Stimulated activated naive CD8-positive, alpha-beta T cell treated with anti-CD3 and anti-CD28 coated beads, Interleukin-15, Interleukin-2, amounts not matched to agents 100 U/mL and 50 U/mL, for 24 hours (primary cell): ENCODE measurements at places on chromosomes 3 and 15.

GRCh38 chr15:57969355-57969754 is 96.2 kb downstream of the ALDH1A2 start:
- DNase-seq, result no peak

DNA sequence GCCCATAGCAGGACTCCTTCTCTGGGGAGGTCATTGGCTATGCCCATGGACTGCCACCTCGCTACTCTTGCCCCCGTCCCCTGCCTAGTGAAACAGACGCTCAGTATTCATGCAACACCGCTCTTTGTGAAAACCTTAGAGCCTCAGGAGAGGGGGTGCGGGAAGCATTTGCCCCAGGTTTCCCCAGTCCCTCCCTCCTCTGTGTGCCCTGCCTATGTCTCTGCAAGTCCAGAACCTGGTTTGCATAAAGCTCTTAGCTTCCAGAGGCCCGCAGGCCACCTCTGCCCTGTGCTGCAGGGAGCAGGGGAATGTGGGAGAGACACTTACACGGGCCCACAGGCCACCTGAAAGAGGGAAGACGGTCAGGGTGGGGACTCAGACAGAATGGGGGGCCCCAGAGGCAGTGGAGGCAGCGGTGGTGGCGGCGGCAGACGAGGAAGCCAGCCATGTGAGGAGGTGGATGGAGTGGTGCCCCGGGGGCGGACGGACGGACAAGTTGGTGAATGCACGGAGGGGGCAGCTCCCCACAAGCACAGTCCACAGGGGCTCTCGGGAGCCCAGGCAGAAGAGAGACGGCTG is 33.8 kb upstream of the CTSH start:
- no peak for DNase-seq

GRCh38 chr3:42247576-42248027 is 18.4 kb downstream of the CCK start:
- DNase-seq, result peak; percentile 65

DNA sequence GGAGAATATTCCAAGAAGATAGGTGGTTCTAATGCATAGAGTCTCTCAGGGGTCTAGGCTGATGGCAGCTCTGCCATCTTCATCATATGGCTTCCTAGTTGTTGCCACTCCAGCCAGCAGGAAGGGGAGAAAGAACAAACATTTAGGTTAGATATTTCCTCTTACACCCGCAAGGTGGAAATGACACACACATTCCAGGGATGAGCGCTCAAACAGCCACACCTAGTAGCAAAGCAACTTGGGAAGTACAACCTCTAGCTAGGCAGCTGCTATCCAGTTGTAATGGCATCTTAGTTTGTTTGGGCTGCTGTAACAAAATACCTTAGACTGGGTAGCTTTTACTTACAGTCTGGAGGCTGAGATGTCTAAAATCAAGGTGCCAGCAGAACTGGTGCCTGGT is 51.9 kb upstream of the ADAMTSL3 start:
- DNase-seq, result no peak

- no peak for DNase-seq
These were observed 99.1 kb downstream of the NSMCE3 start for GRCh38 chr15:29170521-29170920.

DNA sequence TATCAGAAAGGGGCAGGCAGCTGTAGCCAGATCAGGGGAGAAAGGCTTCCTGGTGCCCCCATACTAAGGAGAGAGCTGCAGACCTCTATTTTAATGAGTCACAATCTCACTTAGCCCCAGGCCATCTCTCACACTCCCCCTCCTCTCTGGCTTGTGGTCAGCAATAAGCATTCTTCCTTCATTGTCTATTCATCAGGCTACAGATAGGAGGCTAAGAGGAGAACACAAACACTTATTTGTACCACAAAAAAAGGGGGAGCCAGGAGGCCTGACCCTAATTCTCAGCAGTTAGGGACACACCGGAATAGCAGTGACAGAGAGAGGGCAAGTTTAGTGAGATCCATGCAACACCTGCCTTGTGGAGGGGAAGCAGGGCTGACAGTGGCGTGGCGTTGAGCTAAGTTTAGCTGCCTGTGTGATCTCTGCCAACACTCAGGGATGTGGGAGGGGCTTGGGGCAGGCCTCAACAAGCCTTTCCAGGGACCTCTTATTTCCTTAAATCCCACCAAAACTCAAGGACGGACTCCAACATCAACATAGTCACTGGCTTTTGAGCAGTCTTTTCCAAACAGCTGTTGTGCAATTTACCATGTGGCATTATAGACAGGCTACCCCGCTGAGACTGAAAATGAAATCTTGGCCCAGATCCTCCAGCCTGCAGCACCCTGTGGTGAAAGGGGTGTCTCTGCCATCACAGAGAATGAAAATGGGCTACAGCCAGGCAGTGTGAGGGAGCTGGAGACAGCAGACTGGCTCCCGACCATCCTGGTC is 191.9 kb upstream of the TSC22D2 start:
- no peak for DNase-seq

GRCh38 chr3:54653456-54654195 is 274.2 kb downstream of the LRTM1 start:
- DNase-seq, result no peak

GRCh38 chr3:8482960-8483665 is 18.5 kb upstream of the LMCD1 start:
- DNase-seq, result no peak

GRCh38 chr15:69668039-69668705 is 215.6 kb downstream of the RPLP1 start:
- DNase-seq, result no peak

- DNase-seq, result peak; percentile 36
These were observed 19.1 kb upstream of the TM4SF18 start for GRCh38 chr3:149352556-149352955.

DNA sequence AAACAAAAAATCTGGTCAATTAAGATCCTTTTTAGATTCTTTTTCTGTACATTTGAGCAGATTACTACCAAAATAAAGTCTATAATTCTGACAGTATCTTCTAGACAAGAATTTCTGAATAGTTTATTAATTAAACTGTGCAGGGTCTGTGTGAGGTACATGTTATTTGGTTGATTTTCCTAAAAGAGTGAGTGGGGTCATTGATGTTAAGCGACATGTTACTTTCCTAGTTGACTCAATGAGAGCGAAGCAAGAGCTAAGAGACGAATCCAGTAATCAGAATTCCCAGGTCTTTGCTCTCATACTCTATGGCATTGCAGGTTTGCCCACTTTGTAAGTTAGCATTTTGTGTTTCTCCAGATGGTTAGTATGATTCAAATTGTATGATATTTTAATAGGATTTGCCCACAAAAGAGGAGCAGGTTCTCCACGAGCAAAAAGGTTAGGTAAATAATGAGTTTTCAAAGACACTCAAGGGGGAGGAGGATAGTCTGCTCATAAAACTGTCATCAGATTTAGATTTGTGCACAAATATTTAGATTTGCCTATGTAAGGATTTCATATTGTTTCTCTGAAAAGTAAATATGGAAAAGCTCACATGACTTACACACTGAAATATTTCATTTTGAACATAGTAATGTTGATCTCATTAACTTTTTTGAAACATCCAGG is 217.2 kb upstream of the CGNL1 start:
- no peak for DNase-seq

- no peak for DNase-seq
These were observed 46.9 kb downstream of the IFT57 start for GRCh38 chr3:108175352-108175751.

GRCh38 chr3:121707531-121708273 is 41.8 kb downstream of the GOLGB1 start:
- DNase-seq, result no peak

- DNase-seq, result no peak
These were observed 93.4 kb downstream of the LRRK1 start for GRCh38 chr15:101012326-101013200.

DNA sequence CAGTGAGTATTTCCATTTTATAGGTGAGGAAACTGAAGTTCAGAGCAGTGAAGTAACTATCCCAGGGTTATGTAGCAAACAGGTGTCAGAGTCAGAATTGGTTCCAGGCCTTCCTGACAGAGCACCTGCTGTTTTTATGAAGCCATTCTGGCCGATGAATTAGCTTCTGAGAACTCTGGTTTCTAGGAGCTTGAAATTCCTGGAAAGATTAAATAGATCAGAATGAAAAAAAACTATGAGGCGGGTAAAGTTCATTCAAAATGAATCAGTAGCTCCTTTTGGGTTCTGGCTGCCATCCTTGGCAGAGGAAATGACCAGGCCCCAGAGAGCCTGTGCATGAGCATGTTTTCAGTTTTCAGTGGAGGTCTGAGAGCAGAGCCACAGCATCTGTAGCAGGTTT is 59.3 kb upstream of the CFAP161 start:
- DNase-seq, result no peak

GRCh38 chr3:123628996-123629746 is 44.3 kb upstream of the HACD2 start:
- no peak for DNase-seq

DNA sequence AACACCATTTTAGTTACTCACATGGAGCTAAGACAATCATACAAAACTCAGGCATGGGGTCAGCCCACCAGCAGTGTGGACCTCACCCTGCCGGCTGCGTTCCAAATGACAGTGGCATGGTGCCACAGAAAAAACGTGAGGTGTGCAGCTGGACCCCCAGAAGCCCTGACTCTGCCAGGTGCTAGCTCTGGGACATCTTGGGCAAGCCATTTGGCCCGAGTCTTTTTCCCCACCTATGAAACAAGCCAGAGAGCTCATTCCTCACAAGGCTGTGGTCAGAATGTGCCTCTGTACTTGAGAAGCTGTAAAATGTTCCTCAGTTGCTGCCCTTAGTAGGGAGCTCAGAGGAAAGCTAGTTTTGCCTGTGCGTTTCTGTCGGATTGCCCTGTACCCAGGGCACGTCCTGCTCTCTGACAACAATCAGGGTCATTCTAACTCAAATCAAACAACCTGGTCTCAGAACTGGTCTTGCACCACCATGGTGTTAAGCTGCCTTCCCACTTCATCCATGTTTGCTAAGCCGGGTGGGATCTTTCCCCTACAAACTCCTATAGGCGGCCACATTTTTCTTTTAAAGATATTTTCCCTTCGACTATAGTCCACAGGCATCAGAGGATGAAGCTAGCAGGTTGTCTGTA is 44.9 kb downstream of the LIPC start:
- no peak for DNase-seq

GRCh38 chr3:49788056-49788455 is 1.7 kb upstream of the IP6K1 start:
- no peak for DNase-seq

- no peak for DNase-seq
These were observed 211.4 kb upstream of the TOPAZ1 start for GRCh38 chr3:44030285-44030684.

DNA sequence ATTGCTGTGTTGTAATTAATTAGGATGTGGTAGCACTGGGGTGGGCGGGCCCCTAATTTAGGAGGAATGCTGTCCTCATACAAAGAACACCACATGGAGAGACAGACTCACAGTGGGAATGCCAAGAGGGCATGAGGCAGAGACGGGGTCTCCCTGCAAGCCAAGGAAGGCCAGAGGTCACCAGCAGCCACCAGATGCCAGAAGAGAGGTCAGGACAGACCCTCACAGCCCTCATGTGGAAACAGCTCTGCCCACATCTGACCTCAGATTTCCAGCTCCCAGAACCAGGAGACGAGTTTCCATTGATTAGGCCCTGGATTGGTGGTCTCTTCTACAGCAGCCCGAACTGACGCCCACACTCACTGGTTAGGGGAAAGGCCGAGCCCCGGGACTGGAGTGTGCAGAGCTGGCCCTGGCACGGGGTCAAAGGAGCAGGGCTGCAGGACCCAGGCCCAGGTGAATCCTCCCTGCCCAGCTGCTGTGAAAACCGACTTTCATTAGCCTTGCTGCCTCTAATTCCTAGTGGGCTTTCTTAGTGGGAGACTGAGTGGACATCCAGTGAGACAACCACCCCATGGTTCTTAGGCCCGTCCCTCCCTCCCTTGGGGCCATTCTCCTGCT is 43.0 kb upstream of the SLC41A3 start:
- no peak for DNase-seq

- DNase-seq, result no peak
These were observed 566.5 kb downstream of the ROBO2 start for GRCh38 chr3:77606372-77606771.

- DNase-seq, result no peak
These were observed 441.3 kb upstream of the THBS1 start for GRCh38 chr15:39139431-39140059.

- no peak for DNase-seq
These were observed 55.6 kb downstream of the PLXNA1 start for GRCh38 chr3:127038466-127038865.

GRCh38 chr3:43389388-43390254 is 103.3 kb downstream of the SNRK start:
- peak; percentile 63 for DNase-seq

DNA sequence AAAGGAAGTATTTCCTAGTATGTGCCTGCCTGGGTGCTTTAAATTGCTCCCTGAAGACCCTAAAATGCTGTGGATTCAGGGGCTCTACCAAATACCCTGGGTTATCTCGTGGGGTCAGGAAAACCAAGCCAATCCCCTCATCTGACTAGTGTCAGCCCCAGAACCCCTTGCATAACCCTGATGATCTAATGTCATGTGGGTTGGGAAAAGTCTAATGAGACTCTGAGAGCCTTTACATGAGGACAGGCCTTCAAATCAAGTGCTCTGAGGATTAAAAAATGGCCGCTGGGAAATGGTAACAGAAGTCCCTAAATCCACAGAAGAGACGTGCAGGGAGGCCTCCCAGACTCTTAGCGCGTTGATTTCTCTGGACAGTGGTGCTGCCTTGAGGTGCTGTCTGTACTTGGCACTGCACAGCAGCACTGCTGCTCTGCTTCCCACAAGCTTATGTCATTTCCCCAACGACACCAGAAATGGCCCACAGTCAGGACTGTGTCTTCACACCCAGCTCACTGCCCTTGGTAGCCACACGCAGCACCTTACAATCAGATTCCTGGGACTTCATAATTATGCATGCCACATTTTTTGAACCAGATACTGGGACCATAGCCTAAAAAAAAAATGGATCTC is 16.6 kb downstream of the EIF4E3 start:
- DNase-seq, result no peak

GRCh38 chr15:47333734-47334133 is 383.6 kb upstream of the SEMA6D start:
- no peak for DNase-seq

DNA sequence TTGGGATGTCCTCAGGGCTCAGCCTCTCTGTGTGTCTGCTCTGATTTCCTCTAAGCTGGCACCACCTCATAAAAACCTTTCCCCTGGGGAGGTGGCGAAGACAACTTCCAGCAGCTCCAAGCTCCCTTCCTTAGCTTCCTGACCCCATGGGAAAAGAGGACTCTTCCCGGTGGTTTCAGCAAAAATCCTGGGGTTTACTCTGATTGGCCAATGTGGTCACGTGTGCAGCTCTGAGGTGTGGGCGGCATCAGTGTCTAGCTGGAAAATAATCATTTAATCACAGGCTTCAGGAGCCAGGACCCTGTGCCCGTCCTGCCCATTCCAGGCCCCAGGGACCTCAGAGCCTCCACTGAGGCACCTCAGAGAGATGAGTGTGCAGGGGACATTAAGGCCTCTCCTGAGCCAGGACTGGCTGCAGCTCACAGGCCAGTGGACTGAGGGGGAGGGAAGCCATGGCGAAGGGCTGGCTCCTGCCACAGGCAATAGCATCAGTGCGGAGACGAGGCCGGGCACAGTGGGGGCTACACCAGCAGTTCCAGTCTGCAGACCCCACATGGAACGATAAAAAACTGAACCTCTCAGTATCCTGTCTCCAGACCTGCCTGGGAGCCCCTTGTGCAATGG is 104.1 kb downstream of the TPRA1 start:
- no peak for DNase-seq
